ENCODE measurements at places on chromosomes 1 and 21.

- no peak for DNase-seq
These were observed 5.6 kb downstream of the ZBTB21 start for GRCh38 chr21:42004406-42005199.

GRCh38 chr21:43600642-43601402, 58.5 kb downstream of the HSF2BP start:
- DNase-seq, result no peak

GRCh38 chr1:216422821-216423520, at the start of gene USH2A:
USH2A (minus strand) TSS chr1:216423448; CDS start chr1:216422336, 1,112 bp downstream.
- no peak for DNase-seq

DNA sequence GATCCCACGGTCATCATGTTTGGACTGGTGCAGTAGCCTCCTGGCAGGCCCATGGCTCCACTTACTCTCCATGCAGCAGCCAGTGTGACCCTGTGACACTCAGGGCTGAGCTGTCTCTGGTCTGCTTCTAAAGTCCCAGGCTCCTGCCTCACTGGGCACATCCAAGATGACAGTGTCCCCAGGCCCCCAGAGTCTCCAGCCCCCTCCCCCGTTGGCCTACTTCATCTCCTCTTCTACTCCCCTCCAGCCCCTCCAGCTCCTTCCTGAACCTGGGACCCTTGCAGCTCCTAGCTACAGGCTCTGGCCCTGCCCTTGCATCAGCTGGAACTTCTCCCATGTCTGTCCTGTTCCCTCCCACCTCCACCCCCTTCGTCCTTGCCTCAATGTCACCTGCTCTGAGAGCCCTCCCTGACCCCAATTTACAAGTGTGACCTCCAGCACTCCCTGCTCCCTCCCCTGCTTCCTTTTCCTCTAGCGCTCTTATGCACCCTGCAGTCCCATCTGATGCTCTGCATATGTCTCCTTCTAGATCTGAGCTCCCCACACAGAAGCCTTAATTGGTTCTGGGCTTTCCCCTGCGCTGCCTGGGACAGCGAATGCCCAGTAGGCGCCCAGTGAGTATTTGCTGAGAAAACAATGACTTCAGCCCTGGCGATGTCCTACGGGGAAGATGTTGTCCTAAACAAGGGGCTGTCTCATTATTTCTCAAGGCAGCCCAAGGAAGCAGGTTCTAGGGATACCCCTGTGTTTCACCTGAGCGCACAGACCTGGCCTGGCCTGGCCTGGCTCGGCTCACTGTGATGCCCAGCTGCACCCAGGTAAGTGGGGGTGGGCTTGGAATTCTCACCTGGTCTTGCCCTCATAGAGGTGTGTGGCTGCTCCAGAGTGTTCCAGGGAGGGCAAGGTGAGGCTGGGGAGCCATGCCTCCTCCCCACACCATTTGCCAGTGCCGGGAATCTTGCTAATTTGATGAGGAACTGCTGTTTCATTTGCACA, 600.6 kb downstream of the PTPRU start:
- no peak for DNase-seq

GRCh38 chr21:34004974-34005373, 68.4 kb upstream of the MRPS6 start:
- no peak for DNase-seq

DNA sequence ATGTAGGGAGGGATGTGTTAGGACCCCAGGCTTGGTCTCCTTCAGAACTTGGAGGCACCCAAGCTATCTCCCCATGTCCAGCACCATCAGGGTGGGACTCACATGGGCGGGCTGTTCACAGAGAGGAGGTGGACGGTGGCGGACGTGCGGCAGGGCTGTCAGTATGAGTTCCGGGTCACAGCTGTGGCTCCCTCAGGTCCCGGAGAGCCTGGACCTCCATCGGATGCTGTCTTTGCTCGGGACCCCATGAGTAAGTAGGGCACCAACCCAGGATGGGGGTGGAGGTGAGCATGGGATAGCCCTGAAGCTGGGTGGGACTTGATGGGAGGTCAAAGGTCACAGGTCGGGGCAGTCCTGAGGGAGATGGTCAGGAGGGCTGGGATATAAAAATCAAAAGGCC, 27.8 kb downstream of the IGFN1 start:
- no peak for DNase-seq

DNA sequence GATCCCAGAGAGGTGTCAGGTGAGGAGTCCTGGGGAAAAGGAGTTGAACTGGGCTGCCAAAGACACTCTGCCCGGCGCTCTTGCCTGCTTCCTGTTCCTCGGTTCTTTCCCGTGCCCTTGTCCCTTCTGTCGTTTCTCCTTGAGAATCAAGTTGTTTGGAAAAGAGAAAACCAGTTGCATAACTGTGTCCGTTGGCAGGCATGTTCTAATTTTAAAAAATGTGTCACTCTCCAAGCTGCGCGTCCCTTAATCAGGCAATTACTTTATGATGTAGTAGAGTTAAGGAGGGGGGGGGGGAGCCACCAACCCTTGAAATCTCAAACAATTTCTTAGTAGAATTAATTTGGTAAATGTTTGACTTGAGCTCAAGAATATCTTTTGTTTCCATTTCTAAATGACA, 105.9 kb upstream of the IGSF21 start:
- DNase-seq, result no peak

- DNase-seq, result no peak
These were observed 4.4 kb downstream of the SSBP3 start for GRCh38 chr1:54401799-54402198.

GRCh38 chr1:209627027-209627731, 25.0 kb downstream of the LAMB3 start:
- no peak for DNase-seq

DNA sequence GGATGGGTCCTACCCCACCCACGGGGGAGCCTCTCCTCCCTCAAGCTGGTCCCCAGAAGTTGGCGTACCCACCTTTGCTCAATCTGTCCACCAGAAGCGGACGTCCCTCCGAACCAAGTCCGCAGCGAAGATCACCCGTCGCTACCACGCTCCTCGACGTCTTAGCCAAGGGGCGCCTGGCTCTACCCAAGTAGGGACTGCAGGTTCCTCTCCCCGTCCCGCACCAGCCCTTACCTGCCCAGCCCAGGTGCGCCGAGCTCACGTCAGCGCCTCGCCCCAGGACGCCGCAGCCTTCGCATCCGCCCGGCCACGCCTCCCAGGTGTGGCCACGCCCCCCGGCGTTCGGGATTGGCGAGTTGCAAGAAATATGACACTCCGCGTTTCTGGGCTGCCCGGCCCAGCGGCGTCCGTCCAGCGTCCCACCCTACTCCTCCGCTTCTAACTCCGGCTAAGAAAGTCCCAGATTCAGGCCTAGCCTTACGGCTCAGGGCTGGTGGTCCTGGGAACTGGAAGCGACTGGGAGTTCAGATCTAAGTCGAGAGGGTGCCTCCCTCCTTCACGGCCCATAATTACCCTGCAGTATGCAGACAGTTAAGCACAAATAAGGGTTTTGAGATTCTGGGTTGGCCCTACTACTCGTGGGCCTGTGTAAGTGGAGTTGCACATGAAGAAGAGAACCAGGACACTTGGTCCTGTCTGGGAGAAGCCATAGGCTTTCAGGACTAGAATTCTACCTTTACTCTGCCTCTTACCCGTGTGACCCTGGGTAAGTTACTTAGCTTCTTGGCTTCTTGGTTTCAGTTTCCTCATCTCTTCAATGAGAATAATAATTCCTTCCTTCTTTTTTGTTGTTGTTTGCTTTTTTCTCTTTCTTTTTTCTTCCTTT, at the start of gene IRF6:
IRF6 (minus strand) TSS at position 268 of the 886 bp plus-strand sequence. CDS start 4,729 bp downstream, outside the sequence.
- peak; percentile 54 for DNase-seq

DNA sequence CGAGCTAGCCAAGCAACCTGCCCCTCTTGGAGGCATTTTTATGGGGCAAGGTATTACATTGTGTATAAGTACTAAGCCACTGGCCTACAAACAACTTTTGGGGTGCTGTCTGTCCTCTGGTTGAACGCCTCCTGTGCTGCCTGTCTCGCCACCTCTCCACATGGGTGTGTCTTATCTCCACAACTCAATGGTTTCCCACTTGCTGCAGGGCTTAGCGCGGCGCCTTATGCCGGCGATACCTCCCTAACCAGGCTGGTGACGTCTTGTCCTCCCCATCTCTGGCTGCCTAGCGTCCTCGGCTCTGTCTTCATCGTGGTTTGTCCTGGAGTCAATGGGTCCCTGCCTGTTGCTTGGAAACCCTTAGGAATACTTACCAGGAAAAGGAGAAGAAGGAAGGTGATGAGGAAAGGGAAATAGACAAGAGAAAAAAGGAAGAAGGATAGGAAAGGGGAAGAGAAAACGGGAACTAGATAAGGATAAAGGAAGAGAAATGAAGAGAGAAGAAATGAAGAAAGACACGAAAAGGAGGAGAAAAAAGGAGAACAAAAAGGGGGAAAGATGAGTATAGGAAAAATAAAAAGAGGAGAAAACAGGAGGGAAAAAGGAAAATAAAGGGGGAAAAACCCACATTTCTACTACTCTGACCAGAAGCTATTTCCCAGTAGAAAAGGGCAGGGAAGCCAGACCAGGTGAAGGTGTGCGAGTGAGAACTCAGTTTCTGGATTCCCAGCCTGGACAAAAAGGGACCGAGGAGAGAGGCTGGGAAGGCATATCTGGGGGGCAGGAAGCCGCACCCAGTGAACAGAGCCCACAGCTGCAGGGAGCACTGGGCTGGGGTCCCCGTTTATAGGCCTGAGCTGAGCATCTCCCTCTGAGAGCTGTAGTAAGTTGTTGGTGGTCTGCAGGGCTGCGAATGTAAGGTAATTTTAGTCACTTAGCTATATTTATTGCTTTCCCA, 86.2 kb downstream of the CLIC6 start:
- no peak for DNase-seq

DNA sequence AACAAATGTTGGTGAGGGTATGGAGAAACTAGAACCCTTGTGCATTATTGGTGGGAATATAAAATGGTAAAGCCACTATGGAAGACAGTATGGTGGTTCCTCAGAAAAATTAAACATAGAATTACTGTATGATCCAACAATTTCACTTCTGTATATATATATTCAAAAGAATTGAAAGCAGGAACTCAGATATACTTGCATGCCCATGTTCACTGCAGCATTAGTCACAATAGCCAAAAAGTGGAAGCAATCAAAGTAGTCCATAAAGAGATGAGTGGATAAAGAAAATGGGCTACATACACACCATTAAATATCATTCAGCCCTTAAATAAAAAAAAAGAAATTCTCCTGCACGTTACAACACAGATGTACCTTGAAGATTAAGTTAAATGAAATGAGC, 34.1 kb downstream of the ABL2 start:
- DNase-seq, result no peak

DNA sequence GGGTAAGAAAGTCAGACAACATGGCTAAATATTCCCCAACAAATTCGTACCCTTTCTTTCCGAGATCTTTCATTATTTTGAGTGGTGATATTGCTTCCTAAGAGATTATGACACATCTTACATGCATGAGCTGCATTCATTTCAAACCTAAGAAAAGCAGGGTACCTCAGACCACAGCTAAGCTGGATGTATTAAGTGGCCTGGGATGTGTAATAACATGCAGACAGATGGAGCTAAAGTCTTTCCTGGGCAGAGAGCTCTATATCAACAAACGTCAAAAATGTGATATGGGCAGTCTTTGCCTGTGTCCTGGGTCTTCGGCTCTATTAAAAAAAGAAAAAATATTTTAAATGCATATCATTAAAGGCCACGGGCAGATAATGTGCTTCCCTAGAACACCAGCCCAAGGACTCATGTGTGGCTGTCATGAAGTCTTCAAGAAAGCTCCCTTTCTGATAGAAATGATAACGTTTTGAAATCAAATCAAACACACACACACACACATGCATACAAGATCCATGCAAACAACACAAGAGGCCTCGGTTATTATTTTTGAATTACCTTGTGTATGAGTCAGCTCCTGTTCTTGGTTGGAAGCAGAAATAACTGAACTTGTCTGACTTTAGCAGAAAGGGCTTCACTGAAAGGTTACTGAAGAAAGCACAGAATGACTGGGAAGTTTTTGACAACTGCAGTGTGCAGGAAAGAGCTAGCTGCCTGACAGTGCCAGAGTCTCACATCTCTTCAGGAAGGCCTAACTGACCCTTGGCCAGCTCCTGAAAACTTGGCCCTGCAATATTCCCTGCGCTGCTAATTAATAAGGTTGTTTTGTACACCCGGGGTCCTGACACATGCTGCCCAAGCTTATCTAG, 231.2 kb downstream of the DSCAM start:
- no peak for DNase-seq

DNA sequence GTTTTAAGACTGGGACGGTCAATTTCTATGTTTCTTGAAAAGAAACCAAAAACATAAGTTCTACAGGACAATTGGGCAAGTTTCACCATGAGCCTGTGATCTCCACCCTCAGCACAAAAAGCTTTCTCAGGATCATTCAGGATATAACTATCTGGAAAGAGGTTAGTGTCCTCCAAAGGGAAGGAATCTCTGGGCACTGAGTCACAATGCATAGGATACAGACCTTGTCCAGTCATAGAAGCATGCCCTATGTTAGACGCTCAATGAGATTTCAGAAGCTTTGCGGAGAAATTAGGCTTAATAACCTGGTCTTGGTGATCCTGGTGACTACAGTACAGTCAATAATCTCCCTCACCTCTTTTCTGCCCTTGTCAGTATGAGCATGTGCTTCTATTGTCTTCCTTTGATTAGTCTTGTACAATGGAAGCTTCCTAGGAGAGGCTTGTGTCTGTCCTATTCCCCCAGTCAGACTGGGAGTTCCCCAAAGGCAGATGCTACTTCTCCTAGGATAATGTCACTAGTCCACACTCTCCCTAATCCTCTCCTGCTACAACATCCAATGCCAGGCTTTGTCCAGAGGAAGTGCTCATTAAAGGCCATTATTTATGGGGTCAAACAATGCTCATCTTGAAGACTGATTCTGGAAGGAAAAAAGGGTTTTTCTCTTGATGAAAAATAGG, 97.4 kb downstream of the KCNH1 start:
- DNase-seq, result no peak

DNA sequence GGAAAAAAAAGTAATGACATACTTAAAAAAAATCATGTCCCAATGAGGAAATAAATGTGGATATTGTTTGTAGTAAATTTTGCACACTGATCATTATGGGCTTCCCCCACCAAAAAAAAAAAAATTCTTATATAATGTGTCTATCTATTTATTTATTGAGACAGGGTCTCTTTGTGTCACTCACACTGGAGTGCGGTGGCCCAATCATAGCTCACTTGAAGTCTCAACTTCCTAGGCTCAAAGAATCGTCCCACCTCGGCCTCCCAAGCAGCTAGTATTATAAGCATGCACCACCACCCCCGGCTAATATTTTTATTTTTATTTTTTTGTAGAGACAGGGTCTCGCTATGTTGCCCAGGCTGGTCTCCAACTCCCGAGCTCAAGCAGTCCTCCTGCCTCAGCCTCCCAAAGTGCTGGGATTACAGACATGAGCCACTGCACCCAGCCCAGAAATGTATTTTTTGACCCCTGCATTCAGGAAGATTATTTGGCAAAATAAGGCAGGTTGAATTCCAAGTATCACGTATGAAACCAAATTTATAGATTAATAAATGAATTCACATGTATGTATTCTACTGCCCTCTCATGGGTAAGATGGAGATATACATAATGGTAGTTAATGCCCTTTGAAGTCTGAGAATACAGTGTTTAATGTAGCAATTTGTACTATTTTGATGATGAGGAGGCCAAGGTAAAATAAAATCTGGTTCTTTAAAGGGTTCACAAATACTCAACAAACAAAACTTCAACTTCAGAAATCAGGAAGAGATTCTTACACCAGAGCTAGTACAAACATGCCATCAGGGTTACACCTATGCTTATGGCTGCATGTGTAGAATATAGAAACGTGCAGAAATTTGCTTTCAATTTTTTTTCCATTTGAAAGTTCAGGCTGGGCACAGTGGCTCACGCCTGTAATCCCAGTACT, 1.4 kb upstream of the DENND2C start:
- DNase-seq, result no peak

GRCh38 chr1:83942914-83943313, 56.0 kb downstream of the TTLL7 start:
- DNase-seq, result no peak

GRCh38 chr1:121444096-121444495, 259.3 kb downstream of the SRGAP2C start:
- DNase-seq, result no peak

Data from stimulated activated CD4-positive, alpha-beta T cell treated with anti-CD3 and anti-CD28 coated beads, Interleukin-2, amount 100 ng/mL, for 4 hours (primary cell).